ENCODE measurements at places on chromosomes 4 and X.

GRCh38 chr4:128521648-128522111 lies 234.1 kb upstream of the PGRMC2 start:
- DNase-seq, result no peak

DNA sequence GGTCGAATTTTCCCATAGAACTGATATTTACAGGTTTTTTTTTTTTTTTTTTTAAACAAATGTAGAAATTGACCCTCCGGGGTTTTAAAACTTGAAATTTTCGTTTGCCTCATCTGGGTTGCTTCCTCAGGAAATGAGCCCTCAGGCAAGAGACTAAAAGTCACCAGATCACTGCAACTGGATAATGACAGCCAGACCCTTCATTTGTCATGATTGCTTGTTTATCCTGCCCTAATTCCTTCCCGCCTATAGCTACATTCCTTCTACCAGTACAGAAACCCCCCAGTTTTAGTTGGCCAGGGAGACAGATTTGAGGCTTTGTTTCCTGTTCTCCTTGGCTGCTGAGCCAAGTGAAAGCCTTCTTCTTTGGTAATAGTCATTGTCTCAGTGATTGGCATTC lies 44.0 kb upstream of the IGFBP7 start:
- DNase-seq, result no peak

- DNase-seq, result no peak
Observed at GRCh38 chr4:85673540-85673939, 198.6 kb downstream of the ARHGAP24 start.

GRCh38 chr4:189029976-189030504 lies 890.8 kb downstream of the TRIML1 start:
- DNase-seq, result no peak

- DNase-seq, result no peak
Observed at GRCh38 chr4:20883231-20883630, 183.0 kb downstream of the PACRGL start.

- DNase-seq, result no peak
Observed at GRCh38 chrX:41858161-41858775, 65.1 kb downstream of the CASK start.

Measured in activated T-cell treated with anti-CD3 and anti-CD28 coated beads, Interleukin-2, amount 50 U/mL, for 1 hour (primary cell).